ENCODE measurements at places on chromosomes 7 and 10.

- no peak for DNase-seq
Measured at GRCh38 chr10:4196183-4196582, 411.2 kb upstream of the KLF6 start.

GRCh38 chr7:916291-916941 lies 38.1 kb downstream of the ADAP1 start:
- no peak for DNase-seq

DNA sequence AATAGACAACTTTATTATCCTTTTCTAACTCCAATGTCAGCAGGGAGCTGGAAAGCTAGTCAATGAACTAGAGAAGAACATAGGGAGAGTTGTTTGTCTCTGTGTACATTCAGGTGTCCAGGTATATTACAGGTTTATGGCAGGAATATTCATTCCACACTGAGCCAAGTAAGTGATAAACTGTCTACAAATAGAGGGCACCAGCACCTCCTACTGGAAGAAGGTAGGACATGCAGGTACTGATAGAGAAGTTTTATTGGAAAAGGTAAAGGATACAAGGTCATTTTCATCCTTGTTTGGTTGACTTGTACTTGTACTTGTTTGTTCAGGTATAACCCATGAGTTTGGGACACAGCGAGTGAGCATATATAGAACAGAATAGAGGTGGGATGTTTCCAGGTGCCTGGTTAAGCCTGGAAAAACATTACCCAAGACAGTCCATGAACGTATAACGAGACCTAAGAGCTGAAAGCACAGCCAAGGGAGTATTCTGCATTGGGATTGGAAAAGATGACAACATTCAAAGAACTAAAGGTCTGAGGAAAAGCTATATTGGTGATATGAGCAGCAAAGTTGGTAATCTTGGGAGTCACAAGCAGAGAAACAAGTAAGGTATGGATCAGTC lies 61.4 kb upstream of the PPP1R3C start:
- no peak for DNase-seq

- no peak for DNase-seq
Measured at GRCh38 chr10:24513155-24513554, 210.5 kb downstream of the ARHGAP21 start.

- no peak for DNase-seq
Measured at GRCh38 chr7:45921381-45921698, 268 bp upstream of the IGFBP3 start.

DNA sequence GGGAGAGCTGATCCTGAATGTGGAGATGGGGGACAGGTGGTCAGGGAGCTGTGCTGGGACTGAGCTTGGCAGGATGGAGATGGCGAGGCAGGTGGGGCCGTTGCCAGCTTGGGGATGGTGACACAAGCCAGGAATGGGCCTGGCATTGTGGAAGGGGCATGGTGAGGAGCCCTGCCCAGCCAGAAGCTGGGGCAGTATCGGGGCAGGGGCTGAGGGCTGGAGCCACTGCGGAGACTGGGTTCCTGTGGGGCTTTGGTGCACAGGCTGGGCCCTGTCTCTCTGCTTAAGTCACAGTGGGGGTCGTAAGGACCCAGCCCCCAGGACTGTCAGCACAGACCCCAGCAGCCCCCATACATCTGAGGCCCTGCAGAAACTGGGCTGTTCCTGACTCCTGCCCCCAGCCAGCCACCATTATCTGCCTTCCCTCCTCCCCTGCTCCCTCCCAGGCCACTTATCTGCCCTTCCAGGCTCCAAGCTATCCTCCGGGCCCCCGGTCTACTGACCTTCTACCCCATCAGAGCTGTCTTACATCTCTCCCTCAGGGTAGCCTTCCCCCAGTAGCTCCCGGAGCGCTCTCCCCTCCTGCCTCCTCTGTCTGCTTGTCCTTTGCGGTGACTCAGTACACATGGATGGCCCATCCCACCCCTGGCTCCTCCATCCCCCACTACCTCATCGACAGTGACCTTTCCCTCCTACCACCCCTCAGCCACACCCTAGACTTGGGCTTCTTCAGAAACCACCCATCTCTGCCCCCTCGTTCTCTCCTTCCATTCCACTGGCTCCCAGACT lies 44.2 kb downstream of the PPIF start:
- no peak for DNase-seq

DNA sequence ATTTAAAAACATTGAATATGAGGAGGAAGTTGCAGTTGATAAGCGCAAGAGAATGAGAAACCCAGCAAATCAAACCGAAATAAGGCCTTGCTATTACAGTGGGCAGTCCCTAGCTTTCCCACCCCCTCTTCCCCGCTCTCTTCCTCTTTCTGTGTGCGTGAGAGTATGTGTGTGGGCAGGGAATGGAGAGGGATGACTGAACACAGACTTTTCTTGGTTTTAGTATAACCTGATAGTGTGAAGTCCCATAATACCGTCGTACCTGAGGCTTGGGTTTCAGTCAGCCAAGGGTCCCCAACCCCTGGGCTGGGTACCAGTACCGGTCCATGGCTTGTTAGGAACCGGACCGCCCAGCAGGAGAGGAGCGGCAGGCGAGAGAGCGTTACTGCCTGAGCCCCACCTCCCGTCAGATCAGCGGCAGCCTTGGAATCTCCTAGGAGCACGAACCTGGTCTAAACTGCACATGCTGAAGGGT lies 255.3 kb downstream of the CELF2 start:
- no peak for DNase-seq

DNA sequence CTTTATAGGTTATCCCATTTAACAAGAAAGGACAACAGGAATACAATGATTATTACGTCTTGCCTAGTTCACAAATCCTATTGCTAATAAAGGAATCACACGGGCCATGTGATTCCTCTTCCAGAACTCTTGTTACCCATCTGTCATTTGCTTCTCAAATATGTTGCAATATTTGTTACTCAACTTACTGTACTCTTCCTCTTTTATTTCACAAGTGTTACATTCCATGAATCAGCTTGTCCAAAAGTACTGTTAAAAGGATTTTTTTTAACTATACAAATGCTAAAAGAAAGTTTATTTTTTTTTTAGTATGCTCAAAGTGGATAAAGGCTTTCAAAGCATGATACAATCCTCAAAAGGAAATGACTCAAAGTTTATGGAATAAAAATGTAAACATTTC lies 3.9 kb upstream of the CD36 start:
- no peak for DNase-seq

DNA sequence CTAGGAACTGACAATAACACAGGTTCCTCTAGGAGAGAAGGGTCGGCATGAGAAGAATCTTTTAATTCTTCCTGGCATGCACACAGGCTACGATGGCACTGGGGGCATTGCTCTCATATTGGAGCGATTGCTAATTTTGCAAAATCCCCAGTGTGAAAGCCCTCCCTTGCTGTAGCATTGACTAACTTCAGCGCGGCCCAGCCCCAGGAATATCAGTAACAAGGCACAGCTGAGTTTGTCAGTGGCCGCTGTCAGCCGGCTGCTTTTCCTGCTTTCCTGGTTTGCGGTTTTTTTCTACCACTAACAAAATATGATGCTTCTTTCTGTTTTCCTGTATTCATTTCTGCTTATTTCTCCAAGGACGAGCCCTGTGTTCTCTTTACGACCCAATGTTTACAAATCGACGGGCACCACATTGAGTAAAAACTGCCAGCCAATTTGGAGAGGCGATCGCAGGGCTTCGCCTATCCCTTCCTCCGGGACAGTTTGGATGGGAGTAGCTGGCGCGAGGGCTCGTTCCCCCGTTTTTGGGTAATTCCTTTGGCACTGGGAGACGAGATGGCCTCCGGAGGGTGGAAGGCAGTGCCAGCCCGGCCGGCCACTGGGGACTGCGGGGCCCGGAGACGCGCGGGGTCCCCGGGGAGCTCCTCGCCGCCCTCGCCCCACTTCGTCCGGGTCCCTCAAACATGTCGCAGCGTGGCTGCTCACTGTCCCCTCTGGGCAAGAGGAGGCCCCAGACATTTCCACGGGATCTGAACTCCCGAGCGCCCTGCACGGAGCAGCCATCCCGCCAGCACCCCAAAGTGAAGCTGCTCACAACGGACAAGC lies 967 bp downstream of the ADARB2 start:
- no peak for DNase-seq

GRCh38 chr10:33676606-33677339 lies 342.3 kb upstream of the NRP1 start:
- DNase-seq: no peak

- DNase-seq: no peak
Measured at GRCh38 chr7:104264285-104264684, 56.5 kb upstream of the ORC5 start.

DNA sequence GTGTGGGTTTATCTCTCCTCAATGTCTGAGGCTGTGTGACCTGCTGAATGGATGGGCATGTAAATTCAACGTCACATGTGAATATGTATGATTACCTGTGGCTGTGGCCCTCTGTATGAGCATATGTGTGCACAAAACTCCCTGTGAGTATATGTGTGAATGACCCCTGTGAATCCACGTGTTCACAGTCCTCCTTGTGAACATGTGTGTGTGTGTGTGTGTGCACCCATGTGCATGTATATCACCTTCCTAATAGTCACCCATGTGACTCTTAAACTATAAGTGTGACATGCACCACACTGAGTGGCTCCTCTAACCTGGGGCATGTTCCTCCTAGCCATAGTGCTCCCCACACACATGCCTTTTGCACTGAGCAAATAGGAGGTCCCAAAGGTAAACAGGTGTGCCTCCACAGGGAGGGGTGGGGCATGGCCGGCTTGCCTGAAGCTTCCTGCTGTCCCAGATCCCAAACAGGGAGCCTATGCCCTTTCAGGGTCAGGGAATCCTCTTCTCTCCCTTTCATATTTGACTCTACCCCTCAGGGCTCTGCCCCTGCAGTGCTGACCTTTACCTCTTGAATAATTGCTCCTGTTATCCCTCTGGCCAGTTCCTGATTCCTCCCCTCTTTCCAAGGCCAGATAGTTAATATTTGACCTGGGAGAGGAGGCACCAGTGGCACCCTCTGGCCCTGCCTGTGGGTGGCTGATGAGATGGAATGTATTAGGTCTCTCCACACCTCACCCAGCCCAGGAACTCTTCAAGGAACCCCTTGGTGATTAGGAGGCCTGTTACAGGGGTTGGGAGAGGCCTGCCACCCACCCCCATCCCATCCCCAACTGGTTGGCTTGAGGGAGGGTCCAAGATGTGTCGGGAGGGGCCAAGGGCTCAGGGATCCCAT lies 1.9 kb downstream of the SEMA4G start:
- no peak for DNase-seq

DNA sequence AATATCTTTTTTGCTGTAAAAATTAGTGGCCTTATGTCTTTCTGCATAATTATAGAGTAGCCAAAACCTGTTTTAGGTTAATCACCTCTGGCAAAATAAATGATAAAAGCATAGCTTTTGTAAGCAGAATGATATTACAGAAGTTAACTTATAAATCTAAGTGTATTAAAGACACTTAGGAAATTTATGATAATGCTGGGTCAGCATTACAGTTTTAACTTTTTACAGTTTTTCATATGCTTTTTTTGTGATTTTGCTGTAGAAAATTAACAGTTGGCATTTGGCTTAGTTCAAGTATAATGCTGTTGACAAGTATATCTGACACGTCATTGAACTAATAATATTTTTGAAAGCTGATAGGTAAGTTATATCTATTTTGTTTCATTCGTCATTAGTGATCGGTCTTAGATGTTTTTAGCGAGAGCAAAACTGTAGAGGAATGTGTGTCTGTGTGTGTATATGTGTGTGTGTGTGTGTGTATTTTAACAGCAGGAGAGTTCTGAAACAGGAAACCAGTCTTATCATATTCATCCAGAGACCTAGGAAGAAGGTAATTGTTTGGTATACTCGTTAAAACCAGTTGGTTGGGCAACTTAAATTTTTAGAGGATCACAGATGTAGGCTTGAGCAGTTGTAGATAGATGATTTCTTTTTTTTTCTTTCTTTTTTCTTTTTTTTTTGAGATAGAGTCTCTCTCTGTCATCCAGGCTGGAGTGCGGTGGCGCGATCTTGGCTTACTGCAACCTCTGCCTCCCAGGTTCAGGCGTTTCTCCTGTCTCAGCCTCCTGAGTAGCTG lies 15.4 kb downstream of the PTEN start:
- DNase-seq: no peak

DNA sequence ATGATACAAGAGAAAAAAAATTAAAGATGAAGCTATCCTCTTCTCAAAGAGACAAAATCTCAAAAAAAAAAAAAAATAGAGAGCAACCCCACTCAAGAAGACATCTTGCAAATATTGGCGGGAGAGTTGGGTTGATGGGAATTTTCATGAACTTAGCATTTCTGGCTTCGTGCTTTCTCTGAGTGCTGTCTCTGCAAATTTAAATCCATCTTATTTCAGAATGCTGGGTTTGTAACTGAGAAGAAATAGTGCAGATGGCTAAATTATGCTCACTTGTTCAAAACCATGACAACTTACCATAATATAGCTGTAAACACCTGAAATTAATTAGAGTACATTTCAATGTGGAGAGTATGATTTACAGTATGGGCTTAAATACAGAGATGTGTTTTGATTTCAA lies 484.8 kb upstream of the CELF2 start:
- DNase-seq: no peak

GRCh38 chr7:128259131-128260061 lies 18.3 kb downstream of the LEP start:
- no peak for DNase-seq

GRCh38 chr7:82164813-82165212 lies 278.8 kb downstream of the CACNA2D1 start:
- no peak for DNase-seq

GRCh38 chr7:128841921-128842673 lies 11.9 kb downstream of the FLNC start:
- DNase-seq: no peak

GRCh38 chr7:69781412-69781846 lies 183.2 kb downstream of the AUTS2 start:
- DNase-seq: no peak

- DNase-seq: no peak
Measured at GRCh38 chr7:98618786-98619185, 1.7 kb downstream of the NPTX2 start.

- no peak for DNase-seq
Measured at GRCh38 chr7:150937848-150938561, 40.1 kb downstream of the KCNH2 start.

DNA sequence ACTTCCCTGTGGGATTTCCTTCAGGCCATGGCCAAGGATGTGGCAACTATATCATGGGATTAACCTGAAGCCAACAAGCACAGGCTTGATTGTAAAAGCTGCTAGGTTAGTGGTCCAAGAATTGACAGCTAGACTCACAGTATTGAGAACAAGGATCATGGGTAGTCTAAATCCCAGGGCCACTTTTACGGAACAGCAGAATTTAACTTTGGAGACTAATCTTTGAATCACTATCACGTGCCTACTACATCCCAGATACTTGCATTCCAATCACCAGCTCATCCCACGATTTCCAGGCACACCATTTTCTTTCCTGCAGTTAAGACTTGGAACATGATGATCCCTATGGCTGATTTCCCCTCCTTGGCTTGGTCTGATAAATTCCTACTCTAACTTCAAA lies 65.6 kb upstream of the ADO start:
- no peak for DNase-seq

All from stimulated activated CD8-positive, alpha-beta memory T cell treated with anti-CD3 and anti-CD28 coated beads, Interleukin-4, amount 100 ng/mL, for 1 hour (primary cell).